ENCODE measurements at places on chromosomes 11 and 22. TPM values are rescaled to one million over a fixed set of nuclear protein-coding genes. Genes with fewer than 3 reads are reported as not detected.

Gene SORL1
- not detected for total RNA-seq

Gene MRPL23
- 2.2 TPM for total RNA-seq

Gene OR52N4
- total RNA-seq: not detected

Gene MAP6
- total RNA-seq: 3.7 TPM

Gene OR52E8
- total RNA-seq: not detected

Gene GAL3ST3
- total RNA-seq: not detected
